ENCODE measurements at places on chromosomes 2 and 18.

DNA sequence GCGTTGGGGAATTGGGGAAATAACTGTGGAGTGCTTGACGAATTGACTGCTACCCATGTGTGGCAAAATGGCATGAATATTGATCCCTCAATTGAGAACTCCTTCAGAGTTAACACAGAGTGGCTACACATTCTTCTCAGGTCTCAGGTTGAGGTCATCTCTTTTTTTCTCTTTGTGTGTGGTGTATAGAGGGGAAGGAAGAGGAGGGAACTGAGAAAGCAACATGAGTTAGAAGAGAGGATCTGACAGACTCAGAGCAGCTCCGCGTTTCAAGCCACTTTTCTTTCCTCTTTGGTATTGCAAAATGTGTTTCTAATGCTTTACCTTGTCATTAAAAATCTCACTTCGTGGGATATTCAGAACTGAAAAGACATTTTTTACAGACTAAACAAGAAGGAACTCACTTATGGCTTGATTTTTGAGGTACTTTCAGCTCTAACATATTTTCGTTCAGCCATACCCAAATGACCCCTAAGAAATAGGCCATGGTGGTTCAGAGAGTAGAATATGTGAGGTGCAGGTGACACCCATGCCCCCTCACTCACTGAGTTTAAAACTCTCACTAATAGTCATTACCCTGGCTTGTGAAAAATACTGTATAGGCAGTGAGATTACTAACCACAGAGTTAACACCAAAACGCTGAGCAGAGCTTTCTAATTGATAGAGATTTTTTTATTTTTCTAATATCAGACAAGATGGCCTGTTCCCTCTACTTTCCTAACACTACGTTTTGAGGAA lies 22.5 kb downstream of the STAT4 start:
- no peak for DNase-seq

GRCh38 chr18:66632756-66633155 lies 28.9 kb upstream of the CDH19 start:
- DNase-seq = no peak

DNA sequence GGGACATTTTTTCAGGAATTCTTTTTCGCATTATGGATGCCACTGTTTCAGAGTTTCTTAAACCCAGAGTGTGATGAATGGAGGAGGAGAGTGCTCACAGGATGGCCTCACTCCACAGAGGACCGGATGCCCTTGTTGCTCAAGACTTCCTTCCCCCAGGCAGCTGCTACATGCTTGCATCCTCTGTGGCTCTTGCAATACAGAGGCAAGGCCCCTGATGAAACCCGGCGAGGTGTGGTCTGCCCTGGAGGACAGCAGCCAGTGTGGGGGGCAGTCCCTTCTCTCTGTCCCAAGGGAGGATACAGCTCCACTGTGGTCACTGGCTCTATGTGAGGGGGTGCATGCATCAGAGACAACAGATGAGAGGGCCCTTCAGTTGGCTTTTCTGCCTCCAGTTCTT lies 109.6 kb downstream of the SH3RF3 start:
- no peak for DNase-seq

GRCh38 chr2:202091476-202091875 lies 18.4 kb downstream of the KIAA2012 start:
- no peak for DNase-seq

GRCh38 chr2:109380502-109381326 lies 233.1 kb downstream of the SEPTIN10 start:
- DNase-seq = no peak

DNA sequence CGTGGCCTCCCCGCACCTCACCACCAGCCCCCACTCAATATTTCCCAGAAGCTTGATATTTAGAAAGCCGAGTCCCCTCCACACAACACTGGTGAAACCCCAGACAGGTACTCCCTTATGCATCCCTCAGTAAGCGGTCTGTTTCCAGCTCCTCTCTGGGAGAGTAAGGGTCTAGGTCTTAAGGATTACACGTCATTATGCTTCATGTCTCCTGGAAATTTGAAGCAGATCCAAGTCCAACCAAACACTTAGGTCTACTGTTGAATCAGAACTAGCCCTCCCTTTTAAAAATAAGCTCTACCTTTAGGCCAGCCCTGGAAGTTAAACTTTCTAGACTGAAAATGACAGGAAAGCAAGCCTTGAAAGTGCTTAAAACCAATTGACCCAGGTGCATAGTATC lies 1.5 kb upstream of the OST4 start:
- DNase-seq = no peak

DNA sequence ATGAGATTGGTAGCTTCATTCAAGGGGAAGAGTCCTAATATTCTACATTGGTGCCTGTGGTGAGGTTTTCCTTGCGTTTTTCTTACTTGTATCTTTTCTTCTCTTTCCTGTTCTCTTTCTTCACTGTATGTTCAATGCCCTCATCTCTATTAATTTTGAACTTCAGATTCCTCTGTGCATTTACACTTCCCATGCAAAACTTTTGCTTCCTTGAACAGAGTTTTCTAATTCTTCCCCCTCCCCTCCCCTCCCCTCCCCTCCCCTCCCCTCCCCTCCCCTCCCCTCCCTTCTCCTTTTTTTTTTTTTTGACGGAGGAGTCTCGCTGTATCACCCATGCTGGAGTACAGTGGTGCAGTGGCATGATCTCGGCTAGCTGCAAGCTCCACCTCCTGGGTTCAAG lies 388.3 kb downstream of the LRRTM1 start:
- no peak for DNase-seq

DNA sequence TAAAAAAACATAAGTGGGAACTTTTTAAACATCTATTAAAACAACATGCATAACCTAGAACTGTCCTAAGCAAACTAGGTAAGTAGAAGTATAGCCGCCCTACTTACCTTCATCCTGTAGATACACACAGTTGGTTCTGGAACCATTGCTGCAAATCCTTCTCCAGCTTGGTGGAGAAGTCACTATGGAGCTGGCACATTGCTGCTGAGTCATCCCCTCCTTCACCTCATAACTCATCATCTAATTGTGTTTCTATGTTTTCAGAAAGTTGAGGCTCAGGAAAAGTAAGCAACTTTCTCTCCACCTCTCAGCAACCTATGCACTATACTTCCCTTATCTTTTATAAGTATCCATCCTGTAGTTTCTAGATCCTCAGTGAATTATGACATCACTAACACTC lies 269.8 kb upstream of the MMADHC start:
- DNase-seq = no peak

DNA sequence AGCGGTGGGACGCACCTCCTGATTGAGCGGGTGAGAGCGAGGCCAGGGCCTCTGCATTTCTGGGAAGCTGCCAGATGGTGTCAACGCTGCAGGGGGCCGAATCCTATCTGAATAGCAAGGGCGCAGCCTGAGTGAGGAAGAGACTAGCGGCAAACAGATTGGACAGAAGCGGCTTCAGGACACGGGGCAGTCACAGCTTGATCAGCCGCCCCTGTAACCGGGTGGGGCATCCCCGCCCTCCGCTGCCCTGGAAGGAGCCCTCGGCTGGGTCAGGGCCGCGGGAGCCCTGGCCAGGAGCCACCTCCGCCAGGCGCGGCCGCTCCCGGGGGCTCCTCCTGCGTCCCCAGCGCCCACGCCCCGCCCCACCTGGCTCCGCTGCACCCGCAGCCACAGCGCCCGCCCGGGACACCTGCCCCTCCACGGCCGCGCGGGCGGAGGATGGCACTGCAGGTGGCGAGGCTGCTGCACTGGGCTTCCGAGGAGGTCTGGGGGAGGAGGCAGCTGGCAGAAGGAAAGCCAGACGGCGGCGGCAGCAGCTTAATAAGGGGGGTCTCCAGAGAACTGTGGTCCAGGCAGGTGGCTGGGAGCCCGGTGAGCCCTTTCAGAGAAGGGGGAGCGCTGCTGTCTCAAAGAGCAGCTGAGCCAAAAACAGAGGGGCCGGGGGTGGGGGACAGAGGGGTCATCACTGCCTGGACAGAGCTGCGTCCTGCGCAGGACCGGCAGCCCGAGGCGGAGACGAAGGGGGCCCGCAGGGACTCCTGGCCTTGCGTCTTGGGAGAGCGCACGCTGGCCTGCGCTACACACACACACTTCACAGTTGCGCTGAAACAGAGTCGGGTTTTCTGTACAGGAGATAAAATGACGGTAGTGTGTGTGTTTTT lies 18.8 kb upstream of the SOX11 start:
- DNase-seq = no peak

DNA sequence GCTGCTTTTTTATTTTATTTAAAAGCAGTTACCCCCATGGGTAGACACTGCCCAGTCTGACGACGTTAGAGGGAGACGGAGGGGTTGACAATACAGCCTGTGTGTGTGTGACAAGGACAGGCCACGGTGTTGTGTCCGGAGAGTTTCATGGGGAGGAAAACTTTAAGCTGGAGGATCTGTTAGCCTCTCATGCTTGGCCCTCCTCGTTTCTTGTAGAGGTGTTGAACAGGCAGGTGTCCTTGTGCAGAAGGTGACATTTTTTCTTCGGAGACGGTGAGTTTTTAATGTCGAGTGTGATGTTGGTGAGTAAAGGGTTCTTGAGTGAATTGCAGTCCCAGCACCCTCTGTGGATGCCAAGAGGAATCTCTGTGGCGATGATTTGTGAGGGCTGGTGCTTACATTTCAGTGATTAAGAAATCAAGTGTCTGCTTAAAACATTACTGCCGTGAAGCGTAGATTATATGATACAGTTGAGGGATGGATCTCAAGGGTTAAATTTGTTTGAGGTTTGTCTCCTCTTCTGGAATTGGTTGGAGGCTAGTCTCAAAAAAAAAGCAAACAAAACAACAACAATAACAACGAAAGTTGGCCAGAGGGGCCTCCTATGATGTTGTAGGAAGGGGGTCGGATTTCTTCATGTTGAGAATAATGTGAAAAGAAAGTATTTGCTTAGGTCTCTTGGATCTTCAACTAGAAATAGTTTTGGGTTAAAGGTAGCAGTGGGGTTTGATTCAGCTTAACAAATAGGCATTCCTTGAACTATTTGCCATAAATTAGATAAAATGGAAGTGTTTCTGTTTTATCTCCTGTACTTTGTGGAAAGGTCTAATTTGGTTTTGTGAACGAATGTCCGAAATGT lies 1.6 kb downstream of the NCOA1 start:
- no peak for DNase-seq

Measured in activated CD8-positive, alpha-beta memory T cell treated with anti-CD3 and anti-CD28 coated beads for 4 hours (primary cell).